ENCODE measurements at places on chromosomes 7 and 10.

DNA sequence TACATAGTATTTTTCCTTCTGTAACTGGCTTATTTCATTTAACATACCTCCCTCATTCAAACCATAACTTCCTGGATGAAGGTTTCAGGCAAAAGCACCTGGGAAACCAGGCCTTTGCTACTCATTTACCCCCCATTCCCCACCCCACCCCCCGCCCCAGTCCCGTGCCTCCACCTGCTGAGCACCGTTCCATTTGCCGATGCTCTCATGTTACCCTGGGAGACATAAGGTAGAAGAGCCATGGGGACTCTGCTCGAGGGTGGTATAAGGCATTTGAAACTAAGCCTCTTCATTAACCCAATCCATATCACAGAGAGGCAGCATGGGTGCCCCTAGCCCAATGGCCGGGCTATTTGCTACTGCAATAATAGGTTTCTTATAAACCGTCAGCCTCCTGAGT, 22.2 kb upstream of the MCM10 start:
- no peak for DNase-seq

GRCh38 chr7:2792856-2793487, 51.1 kb downstream of the GNA12 start:
- DNase-seq, result no peak

DNA sequence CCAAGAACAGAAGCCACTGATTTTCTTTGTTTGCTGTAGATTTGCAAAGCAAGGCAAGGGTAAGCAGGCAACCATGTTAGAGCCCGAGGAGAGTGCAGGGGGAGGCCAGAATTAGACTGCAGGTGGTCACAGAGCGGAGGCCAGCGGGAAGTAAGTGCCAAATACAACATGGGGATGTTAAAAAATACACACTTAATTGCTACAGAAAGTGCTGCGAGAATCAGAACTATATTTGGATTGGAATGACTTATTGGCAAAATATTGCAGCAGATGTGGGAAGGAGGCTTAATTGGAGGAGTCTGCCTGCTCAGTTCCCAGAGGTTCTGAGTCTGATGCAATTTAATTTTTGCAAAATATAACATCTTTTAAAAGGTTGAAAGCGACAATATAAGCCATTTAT, 49.7 kb upstream of the ADCY1 start:
- no peak for DNase-seq

- no peak for DNase-seq
Observed at GRCh38 chr7:89780291-89780690, 374.0 kb upstream of the STEAP1 start.

Measured in AG09319 (cell line).